ENCODE measurements at places on chromosomes 12 and 14.

GRCh38 chr14:102195446-102195845 is 55.7 kb downstream of the WDR20 start:
- no peak for DNase-seq

GRCh38 chr12:105474672-105475071 is 144.2 kb downstream of the C12orf75 start:
- no peak for DNase-seq

DNA sequence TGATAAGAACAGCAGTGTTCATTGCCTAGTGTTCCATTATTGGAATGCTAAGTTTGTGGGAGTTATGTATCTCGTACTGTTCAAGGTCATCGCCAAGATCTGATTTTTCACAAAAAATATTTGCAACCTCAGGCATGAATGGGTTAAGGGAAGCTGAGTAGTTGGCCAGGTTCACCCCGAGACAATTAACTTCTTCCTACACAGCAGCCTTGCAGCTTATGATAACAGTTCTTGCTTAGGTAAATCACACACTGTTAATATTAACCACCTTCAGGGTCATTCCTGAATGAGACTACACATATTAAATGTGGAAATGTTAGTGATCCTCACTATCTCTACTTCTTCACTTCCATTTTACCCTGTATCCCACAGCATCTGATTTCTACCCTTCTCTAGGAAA is 18.0 kb downstream of the FKBP11 start:
- DNase-seq = no peak

DNA sequence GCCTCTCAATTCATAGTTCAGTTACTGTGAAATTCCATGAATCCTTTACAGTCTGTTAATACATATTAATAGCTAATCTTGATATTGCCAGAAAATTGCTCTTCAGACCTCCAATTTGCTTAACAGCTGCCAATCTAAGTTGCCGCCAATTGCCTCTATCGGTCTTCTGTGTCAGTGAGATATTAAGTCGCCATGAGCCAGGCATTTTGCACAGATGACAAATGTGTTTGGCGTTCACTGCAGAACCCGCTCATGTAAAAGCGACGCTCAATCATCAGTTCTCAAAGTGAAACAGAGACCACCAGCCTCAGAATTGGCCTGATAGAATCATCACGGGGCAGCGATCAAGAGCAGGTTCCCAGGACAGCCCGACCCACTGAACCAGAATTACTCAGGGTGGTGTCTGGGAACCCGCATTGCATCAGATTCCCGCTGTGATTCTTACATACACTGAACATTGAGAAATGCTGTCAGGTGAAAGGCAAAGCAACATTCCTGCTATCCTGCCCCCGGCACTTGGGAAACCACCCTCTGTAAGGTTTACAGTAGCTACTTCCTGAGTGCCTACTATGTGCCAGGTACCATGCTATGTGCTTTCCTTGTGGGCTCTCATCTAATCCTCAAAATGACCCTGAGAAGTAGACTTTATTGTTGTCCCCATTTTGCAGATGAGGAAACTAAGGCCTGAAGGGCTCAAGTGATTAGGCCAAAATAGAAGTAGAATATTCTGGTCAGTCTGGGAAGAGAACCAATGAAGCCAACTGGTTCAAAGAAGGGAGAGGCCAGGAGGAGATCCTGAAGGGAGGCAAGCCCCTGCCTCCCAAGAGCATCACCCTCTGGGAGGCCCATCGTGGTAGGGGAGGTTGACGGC is 216.4 kb downstream of the SLC41A2 start:
- DNase-seq = no peak

GRCh38 chr14:55592436-55592835 is 12.4 kb downstream of the KTN1 start:
- DNase-seq = no peak

GRCh38 chr14:92635031-92635430 is 113.4 kb downstream of the LGMN start:
- DNase-seq = no peak
